Iris pigment epithelial cell (primary cell): ENCODE measurements at places on chromosomes 7 and 10.

- DNase-seq: no peak
Observed at GRCh38 chr7:50405221-50405620, 44.9 kb downstream of the FIGNL1 start.

DNA sequence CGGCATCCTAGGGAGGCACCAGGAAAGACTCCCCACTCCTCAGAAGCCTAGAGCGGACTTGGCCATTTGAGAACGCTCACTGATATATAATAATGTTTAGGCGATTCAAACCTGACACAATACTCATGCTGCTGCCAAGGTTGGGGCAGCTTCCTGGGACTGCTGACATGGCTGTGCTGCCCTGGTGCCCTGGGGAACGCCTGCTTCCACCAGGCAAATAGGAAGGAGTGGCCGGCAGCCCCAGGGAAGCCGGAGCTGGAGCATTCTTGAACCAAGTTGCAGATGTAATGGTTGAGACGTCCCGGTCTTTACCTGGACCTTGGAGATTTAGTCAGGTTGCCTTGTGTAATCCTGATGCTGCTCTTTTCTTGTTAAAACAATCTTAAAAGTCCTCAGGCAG is 8.8 kb downstream of the GDF10 start:
- DNase-seq: no peak

DNA sequence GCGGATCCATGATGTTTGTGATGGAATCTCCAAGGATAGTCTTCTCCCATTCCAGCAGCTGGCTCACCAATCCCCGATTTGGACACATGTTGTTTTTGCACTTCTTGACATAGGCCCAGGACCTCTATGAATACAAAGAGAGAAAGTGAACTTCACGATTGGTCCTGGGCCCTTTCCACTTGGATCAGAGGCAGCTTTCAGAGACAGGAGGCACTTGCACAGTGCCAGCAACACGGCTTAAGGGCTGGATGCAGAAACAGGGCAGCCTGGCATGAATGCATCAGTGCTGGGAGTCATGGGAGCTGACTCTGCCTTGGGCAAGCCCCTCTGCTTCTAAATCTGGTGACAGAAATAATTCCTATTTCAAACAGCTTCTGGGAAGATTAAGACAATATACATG is 2.1 kb upstream of the TMEM120A start:
- DNase-seq: no peak

- DNase-seq: no peak
Observed at GRCh38 chr10:35124540-35124939, 2.1 kb upstream of the CREM start.

DNA sequence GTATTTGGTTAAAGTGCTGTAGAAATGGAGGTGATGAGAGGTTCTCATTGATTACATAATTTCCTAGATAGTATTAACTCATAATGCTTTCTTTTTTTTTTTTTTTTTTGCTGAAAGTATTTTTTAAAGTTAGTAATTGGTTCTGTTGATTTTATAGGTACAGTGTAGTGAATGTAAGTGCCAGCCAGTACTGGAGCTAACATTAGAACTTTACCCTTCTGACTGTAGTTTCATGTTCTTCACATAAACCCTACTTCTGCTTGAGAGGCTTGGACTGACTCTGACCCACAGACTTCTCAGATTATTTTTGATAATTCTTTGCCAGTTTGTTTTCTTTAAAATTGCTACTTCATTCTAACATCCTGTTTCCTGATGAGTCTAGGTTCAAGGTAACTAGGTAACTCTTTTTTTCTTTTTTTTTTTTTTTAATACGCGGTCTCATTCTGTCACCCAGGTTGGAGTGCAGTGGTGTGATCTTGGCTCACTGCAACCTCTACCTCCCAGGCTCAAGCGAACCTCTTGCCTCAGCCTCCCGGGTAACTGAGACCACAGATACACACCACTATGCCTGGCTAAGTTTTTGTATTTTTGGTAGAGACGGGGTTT is 92.2 kb upstream of the OIT3 start:
- DNase-seq: no peak

GRCh38 chr10:24215603-24216002 is 6.7 kb downstream of the KIAA1217 start:
- DNase-seq: no peak

DNA sequence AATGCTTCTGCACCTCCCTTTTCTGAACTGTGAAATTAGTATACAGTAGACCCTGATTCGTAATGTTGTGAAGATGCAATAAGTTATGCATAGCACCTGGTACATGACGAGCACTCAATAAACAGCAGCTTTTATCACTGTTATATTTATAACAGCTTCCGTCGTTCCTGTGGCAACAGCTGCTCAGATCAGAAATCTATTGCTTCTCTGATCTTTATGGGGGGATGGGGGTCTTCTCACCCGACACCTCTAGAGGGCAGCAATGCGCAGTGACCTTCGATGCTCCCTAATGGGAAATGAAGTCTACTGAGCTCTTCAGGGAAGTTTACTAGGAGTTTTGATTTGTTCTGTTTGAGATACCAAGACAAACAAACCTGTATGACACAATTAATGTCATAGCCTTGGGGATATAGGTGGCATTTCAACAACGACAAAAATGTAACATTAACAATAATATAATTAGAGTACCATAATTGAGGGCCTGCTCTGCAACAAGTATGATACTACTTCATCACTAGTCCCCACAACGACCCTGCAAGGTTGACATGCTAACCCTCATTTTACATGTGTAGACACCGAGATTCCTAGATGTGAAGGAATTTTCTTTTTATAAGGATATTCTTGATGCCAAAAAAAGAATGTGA is 289.6 kb downstream of the SFMBT2 start:
- DNase-seq: no peak

- peak; percentile 90 for DNase-seq
Observed at GRCh38 chr10:104255311-104255981, 754 bp downstream of the GSTO1 start.

DNA sequence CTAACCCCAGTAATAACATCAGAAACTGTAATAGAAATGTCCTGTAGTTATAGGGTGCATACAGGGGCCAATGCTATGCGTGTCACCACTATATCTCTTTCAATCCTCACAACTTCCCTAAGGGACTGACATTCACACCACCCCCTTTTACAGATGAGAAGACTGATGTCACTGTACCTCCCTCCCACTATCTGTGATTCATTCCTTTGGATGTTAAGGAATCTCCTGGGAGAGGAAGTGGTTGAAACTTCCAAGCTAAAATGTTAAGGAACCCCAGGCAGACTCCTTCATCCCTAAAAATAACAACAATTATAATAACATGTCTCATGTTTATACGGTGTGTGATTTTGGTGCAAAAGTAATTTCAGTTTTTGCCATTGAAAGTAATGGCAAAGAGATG is 5.4 kb downstream of the COL13A1 start:
- peak; percentile 55 for DNase-seq

DNA sequence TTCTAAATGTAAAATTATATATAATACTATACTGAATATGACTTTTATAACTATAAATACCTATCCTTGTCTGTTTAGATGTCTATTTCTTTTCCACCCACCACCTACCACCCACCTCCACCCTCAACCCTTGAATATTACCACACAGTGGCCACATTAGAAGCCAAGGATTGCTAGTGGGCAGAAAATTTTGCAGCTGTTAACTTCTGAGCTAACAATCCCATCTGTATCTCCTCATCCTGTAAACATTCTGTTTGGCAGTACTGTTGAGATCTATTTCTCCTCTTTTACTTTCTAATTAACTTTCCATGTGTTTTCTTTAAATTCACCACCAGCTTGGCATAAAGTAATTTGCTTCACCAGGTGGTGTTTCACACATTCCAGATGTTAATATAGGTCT is 281.1 kb upstream of the BMPER start:
- DNase-seq: no peak

- peak; percentile 71 for DNase-seq
Observed at GRCh38 chr7:19557726-19558465, 150.9 kb downstream of the POLR1F start.

- DNase-seq: no peak
Observed at GRCh38 chr10:32577448-32577847, 131.5 kb downstream of the CCDC7 start.

DNA sequence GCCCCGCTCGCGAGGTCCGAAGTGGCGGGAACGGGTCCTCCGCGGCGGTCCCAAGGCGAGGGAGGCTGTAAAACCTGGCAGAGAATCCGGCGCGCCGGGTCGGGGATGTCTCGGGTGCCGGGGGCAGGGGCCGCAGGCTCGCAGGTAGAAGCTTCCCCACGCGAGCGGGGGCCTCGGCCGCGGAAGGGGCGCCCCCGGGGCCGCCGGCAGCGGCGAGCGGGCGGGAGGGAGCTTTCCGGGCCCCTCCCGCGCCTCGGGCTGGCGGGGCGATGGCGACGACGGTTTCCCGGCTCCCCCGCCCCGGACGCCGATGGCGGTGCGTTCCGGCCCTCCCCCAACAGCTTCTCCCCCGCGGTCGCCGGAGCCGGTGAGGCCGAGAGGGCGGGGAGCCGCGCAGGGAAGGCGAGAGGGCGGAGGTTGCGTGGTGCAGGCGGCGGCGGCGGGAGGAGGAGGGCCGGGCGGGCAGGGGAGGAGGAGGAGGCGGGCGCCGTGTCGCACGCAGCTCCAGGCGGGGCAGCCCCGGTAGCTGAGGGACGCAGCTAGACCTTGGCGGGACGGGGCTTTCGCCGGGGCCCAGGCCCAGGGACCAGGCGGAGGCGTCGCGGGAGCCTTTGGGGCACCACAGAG is at the start of gene CUL1:
CUL1 (plus strand) TSS at position 507 of the 627 bp plus-strand sequence. CDS start 31,220 bp downstream, outside the sequence.
- DNase-seq: peak; percentile 68

GRCh38 chr7:156966387-156966786 is 16.9 kb downstream of the NOM1 start:
- DNase-seq: no peak

GRCh38 chr10:23994459-23995046 is 214.4 kb upstream of the KIAA1217 start:
- DNase-seq: peak; percentile 60

- DNase-seq: peak; percentile 65
Observed at GRCh38 chr7:143391462-143392404, 10.6 kb downstream of the ZYX start.

DNA sequence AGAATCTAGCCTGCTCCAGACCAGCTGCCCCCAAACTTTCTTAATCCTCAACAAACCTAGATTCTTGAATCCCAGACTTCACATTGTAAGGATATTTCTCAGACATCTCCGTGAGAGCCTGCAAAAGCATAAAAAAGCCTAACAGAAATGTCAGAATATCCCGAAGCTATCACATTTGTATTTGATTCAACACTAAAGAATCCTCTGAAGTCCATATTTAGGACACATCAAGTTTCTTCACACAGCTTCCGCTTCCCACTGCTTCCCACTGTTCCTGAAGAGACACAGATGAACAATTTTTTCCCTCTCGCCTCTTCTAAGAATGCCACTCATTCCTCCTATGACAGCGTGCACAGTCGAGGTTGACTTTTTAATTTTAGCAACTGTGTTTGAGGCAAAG is 396.2 kb upstream of the IGFBP3 start:
- DNase-seq: no peak

DNA sequence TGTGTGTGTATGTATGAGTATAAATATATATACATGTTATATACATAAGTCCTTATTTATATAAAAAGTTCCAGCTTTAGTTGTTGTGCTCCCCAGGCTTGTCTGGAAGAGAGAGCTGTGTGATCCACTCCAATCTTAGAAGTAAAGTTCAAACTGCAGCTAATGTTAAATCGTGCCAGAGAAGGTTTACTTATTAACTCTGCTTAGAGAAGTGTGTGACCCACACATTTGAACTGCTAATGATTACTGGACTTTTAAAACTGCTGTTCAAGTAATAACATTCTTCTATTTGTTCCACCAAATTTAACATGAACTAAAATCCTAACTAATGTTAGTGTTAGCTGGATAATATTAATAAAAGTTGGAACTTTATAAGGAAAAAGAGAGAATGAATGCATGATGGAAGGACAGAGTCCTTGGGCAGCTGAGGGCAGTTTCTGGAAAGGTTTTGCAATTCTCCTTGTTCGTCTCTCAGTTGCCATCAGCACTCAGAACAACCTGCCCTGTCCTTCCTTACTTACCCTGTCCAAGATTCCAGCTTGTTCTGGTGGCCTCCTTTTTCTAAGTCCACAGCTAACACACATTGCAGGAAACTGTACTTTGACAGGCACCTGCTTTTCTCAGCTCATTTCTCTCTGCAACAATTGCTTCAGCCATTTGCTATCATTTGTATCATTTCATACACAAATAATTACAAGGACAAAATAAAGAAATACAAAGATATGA is 162.6 kb downstream of the FAM107B start:
- DNase-seq: no peak

DNA sequence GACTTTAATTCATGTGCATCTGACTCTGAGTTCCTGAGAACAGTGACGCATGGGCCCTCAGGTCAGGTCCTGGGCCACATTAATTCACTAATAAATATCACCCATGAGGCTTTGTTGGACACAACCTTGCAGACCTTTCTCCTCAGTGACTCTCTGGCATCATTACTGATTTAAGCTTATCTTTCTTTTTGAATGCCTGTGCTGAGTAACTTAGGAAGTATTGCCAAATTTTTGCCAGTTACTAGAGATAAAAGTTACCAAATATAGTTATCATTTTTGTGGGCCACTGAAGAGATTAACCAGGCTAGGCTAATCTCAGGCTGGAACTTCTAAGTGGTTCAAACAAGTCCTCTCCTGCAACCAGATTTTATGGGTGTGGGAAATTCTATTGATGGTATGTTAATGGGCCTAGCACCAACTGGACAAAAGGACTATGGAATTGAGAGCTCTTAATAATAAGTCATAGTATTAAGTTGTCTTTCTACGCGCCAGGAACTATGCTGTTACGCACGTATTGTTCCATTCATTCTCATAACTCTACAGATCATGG is 28.8 kb upstream of the PRTFDC1 start:
- DNase-seq: peak; percentile 11

DNA sequence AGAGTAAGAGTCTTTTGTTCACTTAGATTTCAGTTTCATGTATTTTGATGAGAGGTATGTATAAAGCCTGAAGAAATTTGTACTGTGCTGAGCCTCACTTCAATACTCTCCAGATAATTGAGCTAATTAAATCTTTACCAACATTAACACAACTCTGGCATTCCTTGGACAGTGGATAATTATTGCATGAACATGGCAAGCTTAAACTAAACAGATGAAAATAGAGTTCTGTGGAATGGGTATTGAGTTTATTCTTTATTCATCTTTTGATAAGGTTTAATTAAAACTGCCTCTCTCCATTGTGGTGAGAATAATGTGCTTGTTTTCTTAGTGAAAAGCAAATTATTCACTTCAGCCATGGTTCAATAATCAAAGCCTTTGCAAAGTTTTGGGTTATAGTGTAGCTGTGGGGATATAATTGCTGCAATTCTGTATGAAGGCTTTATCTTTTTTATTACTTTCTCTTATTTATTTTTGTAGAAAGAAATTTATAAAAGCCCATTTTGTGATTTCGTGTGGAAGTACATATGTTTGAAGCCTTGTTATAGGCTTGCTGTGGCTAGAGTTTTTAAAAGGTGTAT is 126.4 kb upstream of the FZD1 start:
- no peak for DNase-seq
